ENCODE measurements at places on chromosomes 3 and 15.

DNA sequence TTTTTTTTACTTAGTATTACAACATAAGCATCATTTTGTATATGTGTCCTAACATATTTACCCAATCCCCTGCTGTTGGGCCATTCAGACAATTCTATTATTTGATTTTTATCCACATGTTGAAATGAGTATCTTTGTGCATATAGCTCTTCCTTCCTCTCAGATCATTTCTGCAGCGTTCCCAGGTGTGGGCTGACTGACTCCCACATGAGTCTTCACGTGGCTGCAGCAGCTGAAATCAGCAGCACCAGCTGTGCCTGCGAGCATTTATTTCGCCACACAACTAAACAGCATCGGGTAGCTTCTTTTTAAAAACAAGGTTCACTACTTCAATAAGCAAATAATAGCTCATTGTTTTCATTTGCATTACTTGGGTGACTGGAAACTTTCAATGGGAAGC lies 44.5 kb upstream of the PDE8A start:
- DNase-seq = no peak

DNA sequence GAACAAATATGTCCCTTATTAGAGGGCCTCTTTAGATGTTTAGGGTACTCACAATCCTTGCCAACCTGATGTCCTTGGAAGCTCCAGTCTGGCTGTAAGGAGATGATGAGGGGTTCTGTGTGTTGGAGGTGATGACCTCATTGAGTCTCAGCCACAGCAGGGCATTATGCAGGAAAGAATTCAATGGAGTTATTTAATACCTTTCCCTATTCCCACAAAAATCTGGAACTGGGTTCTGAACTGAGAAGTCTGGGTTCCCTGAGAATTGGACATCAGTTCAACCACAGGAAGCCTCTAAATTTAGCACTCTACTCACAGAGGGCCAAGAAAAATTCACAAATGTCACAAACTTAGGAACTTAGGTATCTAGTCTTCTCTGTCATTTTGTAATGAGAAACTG lies 36.9 kb downstream of the SLC35A5 start:
- no peak for DNase-seq

GRCh38 chr3:120181632-120182031 lies 87.4 kb upstream of the GSK3B start:
- no peak for DNase-seq

- no peak for DNase-seq
Measured at GRCh38 chr3:52532838-52533622, 627 bp downstream of the NT5DC2 start.

- DNase-seq = no peak
Measured at GRCh38 chr15:100328796-100329195, 13.0 kb downstream of the ADAMTS17 start.

DNA sequence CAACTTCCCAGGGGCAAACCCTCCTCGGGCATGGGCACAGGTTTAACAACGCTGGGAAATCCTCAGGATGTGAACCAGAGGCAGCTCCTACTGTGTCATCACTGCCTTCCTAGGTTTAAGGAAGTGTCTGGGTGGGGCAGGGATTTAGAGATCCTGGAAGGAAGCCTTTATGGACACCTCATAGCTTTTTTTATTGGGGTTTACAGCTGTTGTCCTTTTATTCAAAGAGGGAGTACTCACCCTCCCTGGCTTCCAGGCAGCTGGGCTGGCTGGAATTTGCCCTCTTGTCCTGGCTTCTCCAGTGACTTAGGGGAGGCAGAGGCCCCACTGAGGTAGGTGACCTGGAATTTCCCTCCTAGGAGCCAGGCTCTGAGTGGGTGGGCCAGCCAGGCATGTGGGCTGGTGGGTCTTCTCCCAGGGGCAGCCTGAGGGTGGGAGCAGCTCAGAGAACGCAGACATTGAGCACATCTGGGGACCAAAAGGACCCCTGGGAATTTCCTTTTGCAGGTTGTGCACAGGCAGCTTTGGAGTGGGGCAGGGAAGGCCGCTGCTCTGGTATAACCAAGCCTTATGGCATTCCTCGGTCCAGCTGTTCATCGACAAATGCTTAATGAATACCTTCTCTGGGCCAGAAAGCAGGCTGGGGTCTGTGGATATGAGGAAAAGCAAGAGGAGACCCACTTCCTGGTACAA lies 13.5 kb upstream of the FAM3D start:
- no peak for DNase-seq

DNA sequence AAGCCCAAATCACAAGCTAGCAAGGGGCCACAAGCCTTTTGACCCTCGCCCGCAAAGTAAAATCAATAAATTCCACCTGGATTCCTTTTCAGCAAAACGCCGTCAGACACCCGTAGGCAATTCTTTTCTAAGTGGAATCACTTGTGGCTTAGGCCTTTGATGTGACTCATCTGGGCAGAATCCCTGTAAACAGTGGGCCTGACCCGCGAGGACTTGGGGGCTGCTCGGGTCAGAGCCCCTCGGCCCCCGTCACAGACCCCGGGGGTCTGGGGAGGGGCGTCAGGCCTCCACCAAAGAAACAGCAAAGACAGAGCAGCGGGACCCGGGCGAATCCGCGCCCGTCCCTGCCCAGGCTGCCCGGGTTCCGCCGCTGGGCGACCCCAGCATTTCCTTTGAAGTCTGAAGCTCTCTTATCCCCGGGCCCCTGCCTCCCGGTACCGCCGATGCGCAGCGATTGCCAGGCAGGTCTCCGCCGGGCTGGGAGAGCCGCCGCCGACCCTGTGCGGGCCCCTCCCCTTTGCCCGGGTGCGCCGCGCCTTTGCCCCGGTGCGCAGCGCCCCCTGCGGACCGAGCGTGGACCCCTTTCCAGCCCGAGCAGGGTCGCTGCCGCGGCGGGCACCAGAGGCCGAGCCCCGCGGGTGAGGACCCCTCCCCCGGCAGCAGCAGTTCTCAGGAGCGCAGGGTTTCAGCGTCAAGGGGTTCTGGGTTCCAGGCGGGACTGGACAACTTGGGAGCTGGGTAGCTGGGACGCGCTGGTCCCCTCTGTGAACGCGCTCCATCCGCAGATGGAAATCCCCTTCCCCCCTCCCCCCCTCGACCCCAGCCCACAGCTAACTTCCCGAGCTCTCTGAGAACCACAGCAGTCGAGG lies 178.3 kb downstream of the UACA start:
- peak; percentile 14 for DNase-seq

DNA sequence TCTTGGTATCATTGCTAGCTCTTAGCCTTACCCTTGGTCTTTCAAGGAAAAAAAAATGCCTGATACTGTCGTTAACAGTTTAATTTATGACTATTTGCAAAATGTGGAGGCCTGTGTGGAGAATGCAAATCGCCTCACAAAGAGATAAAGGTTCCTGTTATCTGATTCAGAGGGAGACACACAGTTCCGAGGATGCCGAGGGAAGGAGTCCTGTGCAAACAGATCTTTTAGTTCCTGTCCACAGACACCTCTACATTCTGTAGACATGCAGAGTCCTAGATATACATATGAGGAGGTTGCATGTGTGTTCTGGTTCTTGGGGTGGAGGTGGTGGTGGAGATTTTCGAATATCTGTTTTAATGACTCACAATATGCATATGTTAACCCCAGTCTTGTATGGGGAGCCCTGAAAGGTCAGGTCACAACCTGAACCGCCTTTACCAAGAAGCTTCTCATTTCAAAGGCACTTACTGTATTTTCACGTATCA lies 5.7 kb downstream of the NR2F2 start:
- no peak for DNase-seq

DNA sequence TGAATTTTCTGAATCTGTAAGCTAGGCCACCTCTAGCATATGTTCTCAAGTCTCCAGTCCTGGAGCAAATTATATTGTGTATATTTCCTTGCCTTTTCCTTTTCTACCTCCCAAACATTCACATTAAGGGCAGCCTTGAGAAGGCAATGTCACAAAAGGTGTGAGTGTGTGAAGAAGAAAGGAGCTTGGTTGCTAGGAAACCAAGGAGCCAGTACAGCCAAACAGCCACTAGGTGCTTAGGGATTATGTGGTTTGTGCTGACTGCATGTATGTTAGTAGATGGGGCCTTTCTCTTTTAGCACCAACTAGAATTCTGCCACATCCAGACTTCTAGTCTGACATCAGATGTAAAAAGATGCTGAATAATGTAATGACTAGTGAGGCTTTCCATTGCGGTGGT lies 118.8 kb upstream of the DAZL start:
- DNase-seq = no peak

- DNase-seq = no peak
Measured at GRCh38 chr15:83471307-83471866, 24.2 kb downstream of the SH3GL3 start.

- DNase-seq = no peak
Measured at GRCh38 chr3:11604139-11604892, 39.4 kb downstream of the VGLL4 start.

- DNase-seq = no peak
Measured at GRCh38 chr3:49030321-49030720, 1.1 kb upstream of the IMPDH2 start.

GRCh38 chr3:43932921-43933320 lies 242.2 kb downstream of the ABHD5 start:
- no peak for DNase-seq

DNA sequence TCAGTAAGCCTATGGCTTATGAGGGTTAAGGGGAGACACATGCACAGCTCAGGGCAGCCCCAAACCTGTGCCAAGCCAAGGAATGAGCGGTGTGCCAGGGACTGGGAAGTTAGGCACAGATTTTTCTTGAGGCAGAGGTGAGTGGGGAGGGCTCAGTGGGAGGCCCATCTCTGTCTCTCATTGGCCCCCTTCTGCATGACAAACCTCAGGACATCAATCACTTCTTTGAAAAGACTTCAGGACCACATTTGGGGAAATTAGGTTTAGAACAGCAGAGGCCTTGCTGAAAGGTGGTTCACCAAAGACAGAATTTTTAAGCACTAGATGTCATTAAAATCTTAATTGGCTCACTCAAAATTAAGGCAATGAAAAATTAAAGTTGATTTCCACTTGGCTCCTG lies 57.2 kb downstream of the RAB11A start:
- DNase-seq = no peak

GRCh38 chr15:93493172-93493571 lies 404.2 kb upstream of the RGMA start:
- DNase-seq = no peak

- no peak for DNase-seq
Measured at GRCh38 chr15:57031605-57032004, 113.2 kb downstream of the TCF12 start.

DNA sequence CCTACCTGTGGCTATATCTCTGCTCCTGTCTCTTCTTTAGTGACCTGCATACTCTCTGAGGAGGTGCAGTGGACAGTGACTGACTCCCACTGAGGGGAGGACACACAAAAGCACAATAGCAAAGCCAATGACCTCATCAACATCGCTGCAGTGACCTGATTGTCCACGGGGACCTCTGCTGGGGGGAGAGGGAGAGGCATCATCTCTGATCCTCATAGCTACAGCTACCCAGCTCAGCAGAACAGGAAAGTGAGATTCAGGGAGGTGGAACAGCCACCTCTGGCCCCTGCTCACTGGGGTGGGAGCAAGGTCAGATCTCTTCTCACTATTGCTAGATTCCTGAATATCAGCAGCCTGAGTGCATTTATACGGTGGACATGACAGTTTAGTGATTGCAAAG lies 179.2 kb downstream of the ATP10A start:
- DNase-seq = no peak

DNA sequence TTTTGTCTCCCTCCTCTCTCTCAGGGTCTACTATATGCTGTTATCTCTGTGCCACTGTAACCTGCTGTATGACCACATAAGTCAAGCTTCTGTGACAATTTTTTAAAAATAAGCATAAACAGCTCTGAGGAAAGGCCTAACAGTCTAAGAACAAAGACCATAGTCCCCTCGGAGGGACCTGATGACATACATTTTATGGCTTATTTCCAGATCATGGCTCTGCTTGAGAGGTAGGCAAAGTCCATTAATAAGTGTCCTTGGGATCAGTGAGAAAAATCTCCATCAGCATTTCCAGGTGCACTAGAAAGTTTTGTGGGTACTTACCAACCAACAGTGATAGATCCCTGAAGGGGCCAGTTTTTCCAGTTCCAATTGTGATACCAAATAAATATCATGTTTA lies 123.8 kb downstream of the TNIK start:
- DNase-seq = no peak

- DNase-seq = no peak
Measured at GRCh38 chr3:47410801-47411646, 30.2 kb downstream of the PTPN23 start.

DNA sequence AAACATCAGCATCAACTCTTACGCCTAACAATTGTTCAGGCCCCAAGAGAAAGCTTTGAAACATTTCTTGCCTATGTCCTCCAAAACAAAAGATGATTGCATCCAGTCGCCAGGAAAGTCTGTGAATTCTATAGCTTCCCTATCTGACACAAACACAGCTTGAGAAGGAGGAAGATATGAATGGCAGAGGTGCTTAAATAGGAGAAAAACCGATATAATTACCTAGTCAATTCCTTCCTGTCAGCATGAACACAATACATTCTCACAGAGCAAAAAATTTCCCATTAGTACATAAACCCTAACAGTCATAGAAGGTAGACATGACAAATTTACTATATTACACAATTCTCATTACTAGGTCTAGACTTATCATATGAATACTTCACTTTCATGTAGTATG lies 326.5 kb downstream of the CGGBP1 start:
- DNase-seq = no peak

DNA sequence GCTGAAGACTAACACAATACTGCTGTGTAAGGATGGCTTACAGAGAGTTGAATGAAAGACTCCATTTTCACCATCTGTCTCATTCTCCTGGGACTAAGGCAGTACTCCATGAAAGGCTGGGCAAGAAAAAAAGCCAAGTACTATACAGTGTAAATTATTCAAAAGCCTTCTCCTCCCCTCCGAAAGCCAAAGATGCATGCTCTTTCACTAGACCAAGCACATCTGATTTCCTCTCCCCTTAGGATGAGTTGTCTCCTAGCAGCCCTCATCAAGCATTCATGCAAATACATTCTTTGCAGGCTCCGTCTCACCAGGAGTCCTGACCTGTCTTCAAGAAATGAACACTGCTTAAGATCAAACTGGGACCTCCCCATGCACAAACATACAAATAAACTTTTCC lies 133.5 kb upstream of the THBS1 start:
- DNase-seq = no peak

- no peak for DNase-seq
Measured at GRCh38 chr3:10238345-10239183, 9.7 kb upstream of the TATDN2 start.

All from stimulated activated CD8-positive, alpha-beta memory T cell treated with anti-CD3 and anti-CD28 coated beads, Interleukin-4, amount 100 ng/mL, for 1 hour (primary cell).